ENCODE measurements at places on chromosomes 16 and 17.
A peak's percentile ranks its signal among the peaks of the same experiment; 100 is the strongest.

GRCh38 chr16:2096853-2097595 lies 38.7 kb downstream of the PKD1 start:
- no peak for DNase-seq

GRCh38 chr17:8186787-8187516 lies 3.0 kb downstream of the BORCS6 start:
- DNase-seq = peak; percentile 94

DNA sequence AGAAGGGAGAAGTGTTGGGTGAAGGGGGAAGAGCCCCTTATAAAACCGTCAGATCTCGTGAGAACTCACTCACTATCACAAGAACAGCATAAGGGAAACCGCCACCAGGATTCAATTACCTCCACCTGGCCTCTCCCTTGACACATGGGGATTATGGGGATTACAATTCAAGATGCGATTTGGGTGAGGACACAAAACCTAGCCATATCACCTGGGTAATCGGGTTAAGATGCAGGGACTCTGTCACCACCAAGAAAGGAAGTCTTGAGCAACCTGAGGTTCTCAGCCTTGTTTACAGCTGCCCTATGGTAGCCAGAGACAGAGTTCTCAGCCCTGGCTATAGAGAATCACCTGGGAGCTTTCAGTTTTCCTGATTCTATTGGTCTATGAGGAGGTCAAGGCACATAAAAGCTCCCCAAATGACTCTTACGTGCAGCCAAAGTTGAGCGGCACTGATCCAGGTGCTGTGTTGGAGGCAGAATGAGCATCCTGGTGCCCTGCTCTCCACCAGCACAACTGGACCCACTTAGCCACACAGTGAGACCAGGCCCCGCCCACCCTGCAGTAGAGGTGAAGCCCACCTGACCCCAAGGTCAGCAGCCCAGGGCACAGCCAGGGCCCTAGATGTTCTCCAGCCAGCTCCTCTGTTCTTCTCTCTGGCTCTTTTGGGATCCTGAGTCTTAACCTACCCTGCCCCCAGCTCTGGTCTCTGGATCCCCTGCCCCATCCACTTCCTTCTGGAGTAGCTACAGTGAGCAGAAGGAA lies 138.5 kb upstream of the CDH5 start:
- DNase-seq = no peak

DNA sequence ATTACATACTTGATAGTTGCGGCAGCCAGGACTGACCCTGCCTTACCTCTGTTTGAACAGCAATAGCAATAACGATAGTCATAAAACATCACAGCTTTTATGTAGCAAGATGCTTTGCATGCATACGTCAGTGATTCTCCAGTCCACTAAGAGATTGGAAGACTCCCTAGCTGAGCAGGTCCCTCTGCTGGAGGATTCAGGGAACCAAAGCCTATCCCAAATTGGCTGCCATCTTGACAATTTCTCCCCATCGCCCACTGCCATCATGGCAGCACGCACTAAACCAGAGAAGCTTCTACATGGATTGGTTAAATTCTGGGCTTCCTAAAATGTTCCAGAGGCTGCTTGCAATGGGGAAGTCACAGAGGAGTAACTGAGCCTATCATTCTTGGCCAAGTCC lies 360.6 kb upstream of the XYLT1 start:
- no peak for DNase-seq

- DNase-seq = no peak
Measured at GRCh38 chr17:60230358-60230757, 80.6 kb downstream of the CA4 start.

DNA sequence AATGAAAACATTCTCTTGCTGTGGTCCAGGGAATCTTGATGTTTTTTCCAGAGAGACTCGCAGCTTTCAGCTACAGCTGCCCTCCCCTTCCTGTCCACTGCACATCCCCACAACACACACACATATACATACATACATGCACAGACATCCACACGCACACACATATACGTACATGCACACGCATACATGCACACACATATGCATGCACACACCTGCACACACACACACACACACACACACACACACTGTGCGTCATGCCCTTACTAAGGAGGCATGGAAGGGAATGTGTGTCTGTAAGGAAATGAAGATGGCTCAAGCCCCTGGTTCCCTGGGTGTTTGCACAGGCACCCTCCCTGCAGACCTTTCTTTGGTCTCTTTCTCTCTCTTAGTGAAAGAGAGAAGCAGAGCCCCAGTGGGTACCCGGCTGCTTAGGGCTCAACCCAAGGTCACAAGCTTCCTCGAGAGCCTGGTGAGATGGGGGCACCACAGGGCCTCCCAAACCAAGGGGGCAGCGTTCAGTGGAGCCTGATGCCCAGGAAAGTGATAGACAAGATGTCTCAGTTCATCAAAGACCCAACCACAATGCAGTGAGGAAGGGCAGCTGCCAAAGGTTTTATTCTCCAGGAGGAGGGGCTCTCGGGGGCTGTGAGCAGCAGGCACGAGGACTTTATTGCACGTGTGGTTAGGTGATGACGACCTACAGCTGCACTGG lies 33.3 kb downstream of the TNFRSF13B start:
- DNase-seq = no peak

GRCh38 chr17:42243493-42243982 lies 32.7 kb downstream of the STAT5B start:
- no peak for DNase-seq

DNA sequence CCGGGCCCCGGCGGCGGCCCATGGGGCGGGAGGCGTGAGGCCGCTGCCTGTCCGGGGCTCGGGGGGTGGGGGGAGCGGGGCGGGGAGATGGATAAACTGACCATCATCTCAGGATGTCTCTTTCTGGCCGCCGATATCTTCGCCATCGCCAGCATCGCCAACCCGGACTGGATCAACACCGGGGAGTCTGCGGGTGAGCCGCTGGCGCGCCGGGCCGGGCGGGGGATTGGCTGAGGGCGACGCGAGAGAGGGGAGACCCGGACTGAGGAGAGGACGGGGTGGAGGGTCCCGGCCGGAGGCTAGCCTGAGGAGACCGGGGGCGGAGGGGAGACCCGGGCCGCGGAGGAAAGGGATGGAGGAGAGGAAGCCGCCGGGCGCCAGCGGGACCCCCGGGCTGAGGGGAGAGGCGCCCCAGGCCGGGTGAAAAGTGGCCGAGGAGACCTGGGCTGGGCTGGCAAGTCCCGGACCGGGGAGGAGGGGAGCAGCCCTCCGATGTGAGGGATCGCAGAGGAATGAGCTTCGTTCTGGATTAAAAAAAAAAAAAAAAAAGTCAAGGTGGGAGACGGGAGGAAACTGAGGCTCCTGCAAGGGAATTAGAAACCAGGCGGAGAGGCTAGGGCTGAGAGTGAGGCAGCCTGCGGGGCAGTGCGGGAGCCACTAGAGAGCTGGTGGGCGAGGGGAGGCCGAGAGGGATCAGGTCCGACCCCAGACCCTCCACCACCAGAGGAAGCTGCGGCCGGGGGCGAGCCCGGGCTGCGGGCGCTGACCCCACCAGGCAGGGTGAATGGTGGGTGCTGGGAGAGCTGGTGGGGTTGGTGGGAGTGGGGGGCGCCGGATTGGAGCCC lies 526 bp downstream of the MOSMO start:
- DNase-seq = no peak

DNA sequence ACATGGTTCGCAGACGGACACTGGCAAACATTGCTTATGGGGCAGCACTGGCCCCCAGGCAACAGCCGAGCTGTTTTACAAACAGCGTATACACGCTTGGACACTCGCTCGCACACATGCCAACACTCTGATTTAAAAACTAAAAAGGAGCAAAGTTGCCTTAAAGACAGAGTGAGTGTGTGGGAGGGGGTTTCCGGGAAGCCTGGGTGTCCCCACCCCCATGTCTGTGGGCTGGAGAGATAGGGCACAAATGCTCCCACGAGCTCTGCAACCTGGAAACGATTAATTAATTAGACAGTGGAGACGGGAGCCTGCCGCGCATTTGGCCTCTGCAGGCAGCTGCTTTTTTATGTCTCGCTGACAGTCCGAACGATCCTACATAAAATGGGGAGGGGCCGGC lies 107.9 kb upstream of the ZNF469 start:
- no peak for DNase-seq

DNA sequence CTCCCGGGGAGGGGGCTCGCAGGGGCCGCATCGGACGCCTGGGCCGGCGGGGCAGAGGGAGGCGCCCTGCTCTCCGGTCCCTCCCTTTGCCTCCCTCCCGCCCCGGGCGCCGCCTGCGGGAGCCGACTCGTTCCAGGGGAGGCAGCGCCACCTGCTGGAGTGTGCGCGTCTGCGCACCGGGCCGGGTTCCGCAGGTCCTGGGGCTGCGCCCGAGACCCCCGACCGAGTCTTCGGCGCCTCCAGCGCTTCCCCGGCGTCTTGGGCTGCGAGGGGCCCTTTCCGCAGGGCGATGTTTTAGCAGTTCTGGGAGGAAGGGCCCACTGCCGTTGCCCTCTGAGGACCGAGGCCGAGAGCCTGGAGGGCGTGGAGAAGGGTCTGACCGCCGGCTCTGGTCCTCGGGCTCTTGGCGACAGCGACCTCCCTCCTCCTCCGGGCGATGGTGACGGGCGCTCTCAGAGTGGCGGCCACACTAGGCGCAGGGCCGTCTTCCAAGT lies 106.3 kb downstream of the SEC14L1 start:
- peak; percentile 82 for DNase-seq

All from renal cortex interstitium (tissue), 15 donors.